ENCODE measurements at places on chromosomes 12 and 14.
A peak's percentile ranks its signal among the peaks of the same experiment; 100 is the strongest.

DNA sequence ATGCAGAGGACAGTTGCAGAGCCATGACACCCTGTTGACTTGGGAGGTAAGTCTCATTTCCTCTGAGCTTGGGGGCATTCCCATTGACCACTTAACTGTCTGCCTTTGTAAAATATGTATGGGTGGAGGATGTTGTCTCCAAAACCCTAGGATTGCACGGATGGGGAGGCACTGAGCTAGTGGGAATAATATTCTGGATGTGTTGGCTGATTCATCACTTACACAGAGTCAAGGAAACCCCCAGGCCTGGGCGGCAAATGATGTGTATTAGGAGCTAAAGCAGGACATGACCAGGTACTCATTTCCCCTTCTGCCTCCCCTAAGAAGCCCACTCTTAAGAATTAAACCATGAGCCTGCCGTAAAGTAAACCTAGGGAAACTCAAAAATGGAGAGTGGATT is 319.4 kb downstream of the VRK1 start:
- no peak for DNase-seq

DNA sequence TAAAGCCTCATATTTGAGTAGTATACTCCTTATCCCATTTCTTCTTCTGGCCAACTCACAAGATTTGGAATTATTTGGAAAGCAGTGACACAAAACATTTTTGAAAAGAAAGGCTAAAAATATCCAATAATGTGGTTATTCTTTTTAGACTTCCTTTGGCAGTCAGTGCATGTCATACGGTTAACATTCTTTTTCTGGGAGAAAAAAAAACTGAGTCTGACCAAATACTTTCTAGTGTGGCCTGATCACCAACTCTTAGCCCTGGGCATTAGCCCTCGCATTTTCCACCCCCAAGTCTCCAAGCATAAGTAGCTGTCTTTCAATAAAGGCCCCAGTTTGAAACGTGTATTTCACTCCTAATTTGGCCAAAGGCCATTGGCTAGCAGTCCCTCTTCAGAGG is 5.9 kb downstream of the RASSF3 start:
- no peak for DNase-seq

DNA sequence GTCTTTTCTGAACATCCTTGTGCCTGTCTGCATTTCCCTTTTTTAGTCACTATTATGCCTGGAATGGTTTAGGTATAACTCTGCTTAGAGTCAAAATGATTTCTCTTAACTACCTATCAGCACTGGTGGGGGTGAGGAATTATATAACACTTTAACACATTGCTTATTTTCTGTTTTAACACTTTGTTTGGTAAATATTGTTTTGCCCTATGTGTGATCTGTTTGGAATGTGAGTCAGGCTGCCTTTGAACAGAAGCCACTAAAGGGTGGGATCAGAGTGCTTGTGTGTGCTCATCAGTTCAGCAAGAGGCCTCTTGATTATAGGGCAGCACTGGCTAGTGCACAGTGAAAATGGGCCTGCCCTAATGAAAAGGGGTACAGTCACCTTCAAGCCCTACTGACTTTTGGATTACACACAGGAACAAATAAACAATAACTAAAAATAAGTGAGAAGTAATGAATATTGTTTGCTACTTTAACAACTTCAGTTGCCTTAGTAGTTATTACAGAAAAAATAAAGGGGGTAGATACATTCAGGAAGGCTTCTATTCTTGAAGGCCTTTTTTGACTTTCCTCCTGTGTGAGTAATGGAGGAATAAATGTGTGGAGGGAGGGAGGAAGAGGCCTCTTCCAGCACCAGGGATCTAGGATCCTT is 23.2 kb downstream of the NGDN start:
- DNase-seq, result no peak

- DNase-seq, result no peak
Observed at GRCh38 chr12:109632342-109632741, 58.7 kb downstream of the MVK start.

DNA sequence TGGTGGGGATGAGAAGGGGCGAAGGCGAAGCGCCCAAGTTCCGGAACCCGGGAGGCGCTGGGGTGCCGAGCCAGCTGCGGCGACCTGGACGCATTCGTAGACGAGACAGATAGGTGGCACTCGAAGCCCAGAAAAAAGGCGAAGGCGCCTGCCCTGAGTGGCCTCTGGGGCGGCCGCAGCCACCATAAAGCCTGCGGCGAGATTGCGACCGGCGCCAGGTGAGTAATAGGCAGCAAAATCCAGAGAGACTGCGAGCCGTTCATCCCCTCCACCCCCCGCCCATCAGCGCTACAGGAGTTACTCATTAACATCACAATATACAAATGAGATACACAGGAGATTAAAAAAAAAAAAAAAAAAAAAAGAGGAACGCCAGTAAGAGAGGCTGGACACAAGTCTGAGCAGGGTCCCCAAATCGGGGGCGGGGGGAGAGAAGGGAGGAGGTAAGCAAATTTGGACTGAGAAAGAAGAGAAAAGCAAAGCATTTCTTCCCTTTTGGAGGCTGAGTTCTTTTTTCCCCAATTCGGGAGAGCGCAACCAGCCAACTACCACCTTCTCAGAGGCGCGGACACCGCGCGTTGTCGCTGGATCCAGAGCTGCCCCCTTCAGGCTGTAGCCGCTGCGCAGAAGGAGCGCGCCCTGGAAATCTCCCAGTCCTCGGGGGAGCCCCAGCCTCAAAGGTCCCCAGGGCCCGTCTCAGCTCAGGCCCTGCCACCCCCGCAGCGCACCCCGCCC is 15.7 kb downstream of the TBX3 start:
- DNase-seq, result peak; percentile 60

DNA sequence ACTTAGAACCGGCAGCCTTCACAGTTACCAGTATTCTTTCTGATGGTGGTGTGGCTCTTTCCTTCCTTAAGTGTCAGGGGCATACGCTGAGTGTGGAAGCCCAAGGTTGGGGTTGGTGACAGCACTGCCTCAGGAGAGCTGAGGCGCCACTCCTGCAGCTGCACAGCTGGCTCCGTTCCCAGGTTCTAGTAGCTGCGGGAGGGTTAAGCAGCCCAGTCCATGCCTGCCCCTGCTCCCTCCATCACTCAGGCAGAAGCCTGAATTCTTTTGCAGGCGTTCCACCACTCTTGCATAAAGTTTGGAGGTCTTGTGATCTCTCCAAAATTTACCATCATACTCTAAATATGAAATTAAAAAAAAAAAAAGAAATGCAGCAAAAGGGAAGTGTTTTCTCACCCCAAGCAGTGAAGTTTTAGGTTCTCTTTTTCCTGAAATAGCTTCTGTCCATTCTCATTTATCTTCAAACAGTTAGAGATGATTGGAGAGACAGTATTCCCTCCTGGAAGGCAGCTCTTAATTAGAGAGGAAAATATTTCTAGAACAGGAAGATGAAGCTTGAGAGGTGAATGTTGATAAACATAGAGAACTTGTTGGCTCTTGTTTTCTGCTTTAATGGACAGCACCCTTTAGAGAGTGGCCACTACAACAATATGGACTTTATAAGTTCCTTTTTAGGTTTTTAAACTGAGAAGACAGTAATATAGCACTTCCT is 136.1 kb downstream of the FGD4 start:
- peak; percentile 4 for DNase-seq

DNA sequence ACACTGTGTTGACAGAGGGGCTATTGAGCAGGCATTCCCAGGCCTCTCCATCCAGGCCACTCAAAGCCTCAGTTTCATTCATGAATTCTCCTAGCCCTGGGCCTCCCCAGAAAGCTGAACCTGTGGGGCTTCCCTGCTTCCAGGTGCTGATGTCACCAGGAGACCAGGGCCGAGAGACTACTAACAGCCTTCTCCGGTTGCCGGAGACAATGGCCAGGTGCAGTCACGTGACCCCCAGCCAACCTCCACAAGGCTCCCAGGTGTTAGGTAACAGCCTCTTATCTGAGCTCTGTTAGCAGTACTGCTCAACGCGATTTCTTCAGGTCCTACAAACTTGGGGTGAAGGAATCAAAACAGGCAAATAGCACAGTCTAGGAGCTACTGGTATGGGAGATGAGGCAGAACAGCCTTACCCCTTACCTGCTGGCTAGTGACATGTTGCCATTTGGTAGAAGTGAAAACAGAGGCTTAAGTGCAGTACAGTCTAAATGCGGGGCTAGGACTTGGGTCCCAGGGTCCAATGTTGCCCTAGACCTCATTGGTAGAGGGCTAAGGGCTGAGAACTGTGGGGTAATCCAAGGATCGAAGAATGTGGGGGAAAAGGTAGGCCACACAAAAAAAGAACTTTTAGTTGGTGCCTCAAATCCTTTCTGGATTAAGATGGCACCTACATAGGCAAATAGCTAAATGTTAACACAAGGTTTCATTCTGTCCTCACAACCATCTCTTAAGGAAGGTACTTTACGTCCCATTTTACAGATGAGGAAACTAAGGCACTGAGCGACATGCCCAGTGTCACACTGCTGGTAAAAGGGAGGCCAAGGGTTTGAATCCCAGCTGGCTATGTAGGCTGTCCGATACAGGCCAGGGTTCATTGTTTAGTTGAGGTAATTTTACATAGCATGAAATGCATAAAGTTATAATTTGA is 3.8 kb downstream of the CCDC88C start:
- DNase-seq, result peak; percentile 48

DNA sequence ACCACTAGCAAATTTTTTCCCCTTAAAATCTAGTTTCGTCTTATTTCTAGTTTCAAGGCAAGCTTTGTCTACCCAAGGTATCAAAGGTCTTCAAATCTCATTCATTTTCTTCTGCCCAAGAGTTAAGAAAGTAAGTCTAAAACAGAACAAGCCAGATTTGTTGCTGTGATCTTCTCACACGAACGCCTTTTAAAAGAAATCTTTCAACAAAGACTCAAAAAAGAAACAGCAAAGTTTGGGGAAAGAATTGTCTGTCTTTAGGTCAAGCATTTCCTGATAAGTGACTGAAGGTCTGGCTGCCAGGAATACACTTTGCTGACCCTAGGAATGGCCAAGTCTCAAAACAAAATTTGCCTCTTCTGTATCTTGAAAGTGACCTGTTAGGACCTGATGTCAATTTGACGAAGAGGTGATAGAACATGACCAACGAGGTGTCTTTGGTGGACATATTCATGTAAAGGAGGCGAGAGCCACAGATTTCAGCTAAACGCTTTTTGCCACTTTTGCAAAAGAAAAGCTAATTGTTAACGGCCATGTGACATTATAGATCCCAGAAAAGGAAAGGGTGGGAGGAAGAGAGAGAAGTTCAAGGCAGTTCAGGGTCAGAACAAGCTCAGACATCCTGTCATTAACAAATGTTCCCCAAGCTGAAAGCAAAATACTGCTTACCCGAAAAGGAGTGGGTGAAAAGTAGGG is 1.7 kb downstream of the CDK17 start:
- no peak for DNase-seq

- DNase-seq, result no peak
Observed at GRCh38 chr12:5623411-5623810, 191.5 kb downstream of the NTF3 start.

DNA sequence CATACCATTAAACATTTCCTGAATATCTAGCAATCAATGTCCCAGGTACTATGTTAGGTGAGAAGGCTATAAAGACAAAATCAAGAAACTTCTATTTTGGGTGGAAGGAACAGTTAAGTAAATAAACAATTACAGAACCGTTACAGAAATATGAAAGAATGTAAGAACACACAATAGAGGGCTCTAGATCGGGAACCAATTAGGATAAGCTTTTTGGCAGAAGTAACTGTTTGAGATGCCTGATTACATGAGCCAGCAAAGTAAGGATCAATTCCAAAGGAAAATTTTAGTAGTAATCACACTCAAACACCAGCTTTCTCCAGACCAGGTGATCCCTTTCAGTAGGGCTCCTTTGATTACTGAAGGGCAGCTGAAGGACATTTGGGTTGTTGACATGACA is 33.9 kb downstream of the PPP1R12A start:
- DNase-seq, result no peak

DNA sequence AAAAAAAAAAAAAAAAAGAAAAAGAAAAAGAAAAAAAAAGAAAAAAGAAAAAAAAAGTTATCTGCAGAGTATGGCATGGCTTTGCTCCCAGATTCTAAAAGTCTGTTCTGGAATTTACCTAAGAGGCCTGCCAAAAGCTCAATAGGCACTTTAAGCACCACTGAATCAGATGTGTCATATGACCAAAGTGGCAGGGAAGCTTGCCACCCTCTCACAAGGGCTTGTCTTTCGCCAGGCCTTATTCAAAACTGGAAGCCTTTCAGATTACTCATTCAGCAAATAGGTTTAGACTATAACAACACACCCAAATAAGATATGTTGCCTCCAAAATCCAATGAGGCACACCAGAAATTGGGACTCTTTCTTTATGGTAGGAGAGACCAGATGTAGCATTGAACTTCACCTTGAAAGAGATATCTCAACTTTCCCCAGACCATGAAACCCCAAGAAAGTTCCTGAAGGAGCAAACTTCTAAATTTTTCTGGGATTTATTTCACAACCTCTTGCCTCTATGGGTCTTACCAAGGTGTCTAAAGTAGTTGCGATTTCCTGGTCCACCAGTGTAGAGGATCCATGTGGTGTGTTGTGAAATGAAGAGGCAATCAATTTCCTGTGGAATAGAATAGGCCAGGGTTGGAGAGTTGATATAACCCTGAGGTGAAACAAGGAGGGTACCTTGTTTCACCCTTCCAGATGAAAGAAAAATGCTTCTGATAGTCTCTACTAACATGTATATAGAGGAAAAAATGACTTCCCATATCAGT is 218.8 kb downstream of the DAD1 start:
- DNase-seq, result no peak

DNA sequence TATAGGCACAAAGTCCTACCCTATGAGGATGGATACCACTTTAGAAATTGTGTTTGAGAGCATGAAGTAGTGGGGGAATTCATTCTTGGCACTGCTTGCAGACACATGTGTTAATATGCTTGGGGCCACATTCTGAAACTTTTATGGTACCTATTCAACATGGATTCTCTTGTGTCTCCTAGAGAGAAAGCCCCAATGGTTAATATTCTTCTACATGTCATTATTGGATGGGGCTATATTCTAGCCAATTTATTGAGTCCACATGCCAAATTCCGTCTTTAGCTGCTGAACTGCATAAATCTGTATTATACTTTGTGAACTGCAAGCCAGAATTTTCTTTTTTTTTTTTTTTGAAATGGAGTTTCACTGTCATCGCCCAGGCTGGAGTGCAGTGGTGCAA is 140.0 kb downstream of the KICS2 start:
- no peak for DNase-seq

GRCh38 chr12:88052686-88053085 is 23.5 kb upstream of the C12orf50 start:
- peak; percentile 12 for DNase-seq

DNA sequence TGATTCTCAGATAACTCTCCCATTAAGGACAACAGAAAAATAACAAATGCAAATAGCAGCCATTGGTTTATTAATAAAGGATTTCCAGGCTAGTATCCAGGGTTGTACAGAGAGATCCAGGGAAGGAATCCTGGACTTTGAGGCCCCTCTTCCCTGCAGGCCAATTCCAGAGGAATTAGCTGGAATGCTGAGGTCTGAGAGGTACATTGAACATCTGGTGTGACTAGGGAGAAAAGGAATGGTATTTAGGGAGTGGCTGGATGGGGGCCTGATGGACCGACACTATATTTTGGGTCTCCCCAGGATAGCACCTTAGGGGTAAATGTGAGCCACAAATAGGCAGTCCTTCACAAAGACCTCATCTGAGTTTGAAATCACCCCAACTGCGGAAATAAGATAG is 924.5 kb downstream of the AACS start:
- DNase-seq, result no peak

All from activated CD4-positive, alpha-beta T cell treated with anti-CD3 and anti-CD28 coated beads for 48 hours (primary cell).